ENCODE measurements at places on chromosomes 2 and 18.

GRCh38 chr2:222521099-222521498 lies 96.8 kb downstream of the SGPP2 start:
- DNase-seq = no peak

DNA sequence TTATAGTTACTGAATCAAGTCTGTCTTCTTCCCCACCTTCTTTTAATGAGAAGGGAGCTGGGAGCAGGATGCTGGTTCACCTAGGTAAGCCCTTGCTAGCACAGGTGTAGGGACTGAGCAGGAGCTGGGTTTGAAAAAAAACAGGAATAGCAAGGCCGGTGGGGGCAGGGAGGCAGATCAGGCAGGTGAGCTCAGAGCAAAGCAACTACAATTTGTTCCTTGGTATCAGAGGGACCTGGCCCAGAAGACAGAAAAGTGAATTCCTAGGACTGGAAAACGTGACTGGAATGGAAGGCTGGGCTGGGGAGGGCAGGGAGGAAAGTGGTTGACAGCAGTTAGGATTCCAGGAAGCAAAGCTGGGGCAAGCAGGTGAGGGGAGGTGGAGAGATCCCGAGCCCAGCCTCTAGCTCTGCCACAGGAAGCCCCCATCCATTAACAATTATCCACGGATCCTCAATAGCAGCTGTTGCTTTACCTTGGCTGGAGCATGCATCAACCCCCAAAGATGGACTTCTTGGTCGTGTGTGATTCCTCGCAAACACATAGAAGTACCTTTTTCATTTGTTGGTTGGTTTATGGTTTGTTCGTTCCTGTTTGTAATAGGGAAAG lies 118.4 kb downstream of the LNPK start:
- no peak for DNase-seq

GRCh38 chr18:24306201-24306600 lies 91.4 kb downstream of the OSBPL1A start:
- no peak for DNase-seq

- DNase-seq = no peak
Observed at GRCh38 chr2:57892920-57893319, 153.7 kb upstream of the VRK2 start.

- DNase-seq = no peak
Observed at GRCh38 chr2:112154246-112155117, 16.3 kb downstream of the FBLN7 start.

GRCh38 chr2:39523308-39524044 lies 86.4 kb upstream of the MAP4K3 start:
- DNase-seq = no peak

DNA sequence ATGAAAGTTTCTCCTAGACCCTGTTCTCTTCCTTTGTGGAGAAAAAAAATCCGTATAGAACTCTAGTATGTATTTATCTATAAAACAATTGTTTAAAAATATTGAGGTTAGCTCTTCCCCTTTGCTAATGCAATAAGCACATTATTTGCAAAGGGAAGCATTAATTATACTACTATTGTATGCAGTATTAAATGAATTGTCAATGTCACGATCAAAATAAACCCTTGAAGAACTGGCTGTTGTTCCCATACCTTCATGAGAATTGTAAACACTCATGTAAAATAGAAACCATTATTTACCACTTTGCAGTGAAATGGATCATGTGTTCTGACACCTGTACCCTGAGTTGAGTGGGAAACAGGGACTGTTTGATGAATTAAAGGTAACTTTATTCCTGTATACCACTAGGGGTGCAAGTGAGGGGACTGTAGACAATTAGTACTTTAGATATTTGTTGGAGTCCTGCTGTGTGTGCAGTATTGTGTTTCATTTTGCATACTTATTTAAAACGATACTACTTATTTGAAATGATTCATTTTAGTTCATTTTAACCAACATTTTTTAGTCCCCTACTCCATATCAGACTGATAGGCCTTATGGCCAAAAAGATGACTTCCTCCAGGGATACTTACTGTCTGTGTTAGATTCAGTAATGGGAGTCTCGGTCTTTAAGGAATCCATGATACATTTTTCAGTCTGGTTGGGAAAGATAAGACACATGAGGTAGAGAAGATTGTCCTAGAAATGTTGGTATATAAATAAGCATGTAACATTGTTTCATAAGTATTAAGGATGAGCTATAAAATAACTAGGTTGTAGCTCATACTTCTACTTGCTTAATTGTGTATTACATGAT lies 7.9 kb downstream of the PKP4 start:
- peak; percentile 23 for DNase-seq

GRCh38 chr2:210546424-210547208 lies 9.8 kb upstream of the CPS1 start:
- DNase-seq = no peak

GRCh38 chr2:223813329-223813728 lies 24.1 kb downstream of the AP1S3 start:
- no peak for DNase-seq

DNA sequence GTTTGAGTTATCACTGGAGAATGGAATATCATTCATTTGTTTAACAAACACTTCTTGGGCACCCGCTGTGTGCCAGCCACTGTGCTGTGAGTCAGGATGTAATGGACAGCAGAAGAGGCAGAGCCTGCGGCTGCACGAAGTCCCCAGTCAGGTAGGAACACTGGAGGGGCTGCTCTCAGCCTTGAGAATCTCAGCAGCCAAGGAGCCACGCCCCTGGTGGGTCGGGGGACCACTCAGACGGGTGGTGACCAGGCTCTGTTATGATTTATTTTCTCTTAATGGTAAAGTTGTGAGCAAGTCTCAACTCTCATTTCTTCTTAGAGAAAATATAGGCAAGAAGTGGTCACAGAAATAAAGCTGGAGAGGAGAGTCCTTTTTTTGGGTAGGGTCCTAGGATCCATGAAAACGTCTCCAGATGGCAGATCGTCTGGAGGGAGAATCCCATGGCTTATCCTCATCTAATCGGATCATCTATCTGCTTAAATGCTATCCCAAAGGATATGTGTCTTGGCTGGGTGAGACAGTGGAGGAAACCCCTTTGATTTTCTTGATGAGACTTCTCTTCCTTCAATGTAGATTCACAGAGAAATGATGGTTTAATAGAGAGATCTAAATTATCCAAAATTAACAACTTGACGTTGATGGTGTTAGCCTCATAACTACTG lies 129.1 kb upstream of the LGALSL start:
- no peak for DNase-seq

- DNase-seq = no peak
Observed at GRCh38 chr2:241072553-241073165, 29.4 kb downstream of the MTERF4 start.

DNA sequence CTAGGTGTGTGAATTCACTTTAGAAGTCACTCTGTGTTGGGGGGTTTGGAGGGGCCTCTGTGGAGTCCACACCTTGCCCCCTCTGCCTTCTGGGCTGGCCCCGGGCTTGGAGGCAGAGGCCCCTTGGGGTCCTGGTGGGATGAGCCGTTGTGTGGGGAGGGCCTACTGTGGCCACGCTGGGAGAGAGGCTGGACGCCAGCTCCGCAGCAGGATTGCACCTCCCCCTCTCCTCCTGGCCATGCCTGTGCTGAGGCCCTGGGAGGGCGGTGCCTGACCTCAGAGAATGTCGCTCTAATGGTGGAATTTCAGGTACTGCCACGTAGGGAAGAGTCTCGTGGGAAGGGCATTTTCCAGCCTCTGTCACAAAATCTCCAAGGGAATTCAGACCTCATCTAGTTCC lies 237.0 kb downstream of the ATAD2B start:
- DNase-seq = no peak

DNA sequence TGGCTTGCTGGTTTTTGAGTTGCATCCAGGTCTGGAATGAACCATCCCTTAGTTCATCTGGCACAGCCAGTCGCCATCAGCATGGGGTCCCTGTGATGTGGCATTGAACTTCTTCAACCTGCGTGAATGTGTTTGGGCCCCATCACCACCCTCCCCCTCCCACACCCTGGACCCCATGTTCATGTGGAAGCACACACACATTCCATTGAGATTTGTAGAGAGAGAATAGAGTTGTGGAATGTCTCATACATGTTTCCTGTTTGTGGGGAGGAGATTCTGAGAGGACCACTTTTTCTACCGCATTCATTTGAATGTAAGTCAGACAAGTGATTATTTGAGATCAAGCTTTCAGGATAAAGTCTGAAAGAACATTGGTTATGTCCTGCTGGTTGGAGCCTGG lies 117.6 kb upstream of the EML6 start:
- no peak for DNase-seq

- DNase-seq = no peak
Observed at GRCh38 chr2:172169611-172170010, 66.9 kb upstream of the DLX2 start.

GRCh38 chr2:129742415-129743180 lies 236.9 kb upstream of the RAB6C start:
- DNase-seq = no peak

GRCh38 chr18:41532344-41533086 lies 422.5 kb upstream of the PIK3C3 start:
- no peak for DNase-seq

DNA sequence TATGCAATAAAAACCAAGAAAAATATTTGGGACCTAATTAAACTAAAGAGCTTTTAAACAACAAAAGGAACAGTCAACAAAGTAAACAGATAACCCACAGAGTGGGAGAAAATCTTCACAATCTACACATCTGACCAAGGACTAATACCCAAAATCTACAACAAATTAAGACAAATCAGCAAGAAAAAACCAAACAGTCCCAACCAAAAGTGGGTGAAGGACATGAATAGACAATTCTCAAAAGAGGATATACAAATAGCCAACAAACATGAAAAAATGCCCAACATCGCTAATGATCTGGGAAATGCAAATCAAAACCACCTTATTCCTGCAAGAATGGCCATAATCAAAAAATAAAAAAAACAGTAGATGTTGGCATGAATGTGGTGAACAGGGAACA lies 250.1 kb downstream of the C1D start:
- no peak for DNase-seq

DNA sequence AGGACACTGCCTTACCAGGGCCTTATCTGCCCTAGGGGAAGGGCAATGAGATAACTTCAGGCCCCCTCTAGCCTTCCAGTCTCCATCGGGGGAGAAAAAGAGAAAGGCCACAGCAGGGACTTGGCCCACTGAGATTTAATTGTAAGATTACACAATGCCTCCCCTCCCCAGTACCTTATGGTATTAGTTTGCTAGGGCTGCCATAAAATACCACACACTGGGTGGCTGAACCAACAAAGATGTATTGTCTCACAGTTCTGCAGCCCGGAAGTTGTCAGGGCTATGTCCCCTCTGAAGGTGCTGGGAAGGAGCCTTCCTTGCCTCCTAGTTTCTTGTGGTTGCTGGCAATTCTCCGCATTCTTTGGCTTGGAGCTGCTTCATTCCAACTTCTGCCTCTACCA lies 34.8 kb upstream of the SPATA3 start:
- peak; percentile 73 for DNase-seq

DNA sequence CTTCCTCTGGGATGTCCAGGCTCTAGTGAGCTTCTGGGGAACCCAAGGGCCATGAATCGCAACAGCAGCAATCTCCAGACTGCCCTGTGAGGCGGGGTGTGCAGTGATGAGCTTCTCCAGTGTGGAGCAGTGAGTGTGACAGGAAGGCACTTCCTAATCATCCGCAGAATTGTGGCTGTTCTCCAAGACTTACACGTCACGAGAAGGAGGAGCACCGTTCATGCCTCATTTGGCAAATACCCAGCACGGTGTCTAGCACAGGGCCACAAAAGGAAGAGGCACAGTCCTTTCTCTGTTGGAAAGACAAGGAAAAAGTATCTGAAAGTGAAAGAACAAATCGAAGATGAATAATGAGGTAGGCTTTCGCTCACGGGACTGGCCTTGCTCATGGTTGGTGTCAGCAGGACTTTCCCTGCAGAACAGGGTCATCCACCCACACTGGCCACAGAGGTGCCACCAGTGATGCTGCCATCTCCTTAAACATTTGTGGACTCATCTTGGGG lies 125.1 kb upstream of the HAAO start:
- no peak for DNase-seq

GRCh38 chr2:130834091-130834930 lies 2.4 kb upstream of the ARHGEF4 start:
- no peak for DNase-seq

DNA sequence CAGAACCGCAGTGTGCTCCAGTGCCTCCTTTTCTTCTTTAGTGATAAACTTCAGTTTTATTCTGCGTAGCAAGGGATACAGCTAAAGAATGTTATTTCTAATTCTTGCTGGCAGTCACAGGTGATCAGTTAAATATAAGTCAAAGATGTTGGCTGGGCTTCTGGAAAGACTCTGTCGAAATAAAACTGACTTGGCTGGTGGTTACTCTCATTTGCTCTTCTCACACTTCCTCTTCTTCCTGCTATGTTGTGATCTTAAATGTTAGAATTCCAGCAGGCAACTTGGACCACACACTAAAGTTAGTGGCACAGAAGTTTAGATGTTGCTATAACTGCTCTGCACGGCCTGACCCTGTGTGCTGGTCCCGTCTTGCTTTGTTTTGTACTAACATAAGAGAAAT lies 278.6 kb downstream of the CDH19 start:
- no peak for DNase-seq

- DNase-seq = no peak
Observed at GRCh38 chr18:48853588-48853987, 97.2 kb downstream of the SMAD7 start.

- peak; percentile 5 for DNase-seq
Observed at GRCh38 chr2:31428001-31428418, 13.5 kb upstream of the XDH start.

- no peak for DNase-seq
Observed at GRCh38 chr18:23209796-23210195, 74.5 kb downstream of the CABLES1 start.

DNA sequence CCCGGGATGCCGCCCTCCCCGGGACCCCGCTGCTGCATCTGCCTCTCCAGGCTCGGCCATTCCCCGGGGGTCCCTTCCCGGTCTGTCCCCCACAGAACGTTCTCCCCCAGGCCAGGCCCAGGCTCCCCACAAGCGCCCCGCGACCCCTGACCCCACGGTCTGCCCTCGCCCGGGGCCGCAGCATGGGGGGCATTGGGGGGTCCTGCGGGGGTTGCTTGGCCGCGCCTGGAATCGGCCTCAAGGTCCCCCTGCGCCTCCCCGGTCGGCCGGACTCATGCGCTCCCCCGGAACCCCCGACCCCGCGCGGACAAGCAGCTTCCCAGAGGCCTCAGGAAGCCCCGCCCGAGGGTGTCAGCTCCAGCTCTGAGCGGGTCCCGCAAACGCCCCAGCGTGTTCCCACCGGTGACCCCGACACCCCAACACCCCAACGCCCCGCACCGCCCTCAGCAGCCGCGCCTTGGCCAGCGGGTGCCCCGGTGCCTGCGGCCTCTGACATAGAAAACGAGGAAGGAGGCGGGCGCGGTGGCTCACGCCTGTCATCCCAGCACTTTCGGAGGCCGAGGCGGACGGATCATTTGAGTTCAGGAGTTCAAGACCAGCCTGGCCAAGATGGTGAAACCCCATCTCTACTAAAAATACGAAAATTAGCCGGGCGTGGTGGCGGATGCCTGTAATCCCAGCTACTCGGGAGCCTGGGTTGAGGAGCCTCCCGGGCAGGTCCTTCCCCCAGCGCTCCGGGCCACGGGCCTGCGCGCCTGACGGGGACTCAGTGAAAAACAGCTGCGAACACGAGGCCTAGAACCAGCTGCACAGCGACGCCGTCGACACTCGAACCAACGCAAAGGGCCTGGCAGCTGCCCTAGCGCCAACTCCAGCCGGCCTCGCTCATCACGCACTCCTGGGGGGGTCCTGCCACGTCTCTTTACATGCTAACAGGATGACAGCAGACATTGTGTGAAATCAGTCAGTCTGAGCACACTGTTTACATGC lies 61.8 kb upstream of the CTDP1 start:
- no peak for DNase-seq

GRCh38 chr18:80147418-80148325 lies 38.6 kb downstream of the ADNP2 start:
- no peak for DNase-seq

GRCh38 chr2:28002181-28002580 lies 111.7 kb downstream of the BABAM2 start:
- DNase-seq = no peak
